Activated CD8-positive, alpha-beta memory T cell treated with anti-CD3 and anti-CD28 coated beads for 1 hour (primary cell): ENCODE measurements at places on chromosomes 12 and 14.

DNA sequence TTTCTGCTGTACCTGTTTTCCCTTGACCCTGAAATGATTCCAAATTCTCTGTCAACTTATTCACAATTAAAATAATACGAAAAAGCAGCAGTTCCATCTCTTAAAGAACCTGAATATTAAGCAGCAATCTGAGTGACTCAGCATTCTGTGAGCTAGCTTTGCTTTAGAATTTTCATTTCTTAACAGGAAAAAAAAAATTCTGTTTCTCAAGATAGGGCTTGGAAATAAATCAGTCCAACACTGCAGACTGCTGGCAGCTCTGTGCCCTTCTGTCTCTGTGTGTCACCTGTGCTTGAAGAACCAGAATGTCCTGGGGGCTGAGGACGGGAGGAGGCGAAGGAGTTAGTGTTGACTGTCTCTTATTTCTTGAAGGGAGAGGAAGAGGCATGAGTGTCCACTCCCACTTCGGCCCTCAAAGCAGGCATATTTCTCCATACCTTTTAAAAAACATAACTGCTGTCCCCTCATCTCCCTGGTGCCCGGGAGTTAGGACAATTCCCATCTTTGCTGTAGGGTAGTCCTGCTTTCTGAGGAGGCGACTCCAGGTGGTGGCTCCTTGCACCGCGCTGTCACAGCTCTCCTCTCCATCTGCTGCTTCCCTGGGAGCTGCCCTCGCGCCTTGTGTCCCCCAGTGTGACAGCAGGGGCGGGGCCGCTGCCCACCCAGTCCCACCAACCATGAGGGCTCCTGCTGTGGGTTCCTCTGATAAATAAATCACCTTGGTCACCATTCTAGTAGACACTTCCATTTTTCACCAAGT is 203.1 kb downstream of the CALM1 start:
- no peak for DNase-seq

- no peak for DNase-seq
These were observed 17.9 kb downstream of the SNAPC1 start for GRCh38 chr14:61780125-61780524.

DNA sequence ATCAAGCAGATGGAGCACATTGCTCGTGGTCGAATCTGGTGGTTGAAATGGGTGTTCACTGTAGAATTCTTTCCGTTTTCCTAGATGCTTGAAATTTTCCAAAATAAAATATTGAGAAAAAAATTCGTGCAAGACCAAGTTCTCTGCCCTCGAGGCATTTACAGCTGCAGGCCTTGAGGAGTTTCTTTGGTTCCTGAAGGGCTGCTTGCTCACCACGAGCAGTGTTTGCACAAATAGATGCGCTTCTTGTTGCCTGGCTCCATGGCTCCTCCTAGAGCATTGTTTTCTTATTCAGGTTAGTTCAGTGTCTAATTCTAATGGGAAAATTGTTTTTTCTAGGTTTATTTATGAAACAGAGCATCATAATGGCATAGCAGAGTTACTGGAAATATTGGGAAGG is 74.5 kb upstream of the DYNC1H1 start:
- DNase-seq, result no peak

- DNase-seq, result no peak
These were observed 18.3 kb downstream of the SLC17A8 start for GRCh38 chr12:100375038-100375735.

DNA sequence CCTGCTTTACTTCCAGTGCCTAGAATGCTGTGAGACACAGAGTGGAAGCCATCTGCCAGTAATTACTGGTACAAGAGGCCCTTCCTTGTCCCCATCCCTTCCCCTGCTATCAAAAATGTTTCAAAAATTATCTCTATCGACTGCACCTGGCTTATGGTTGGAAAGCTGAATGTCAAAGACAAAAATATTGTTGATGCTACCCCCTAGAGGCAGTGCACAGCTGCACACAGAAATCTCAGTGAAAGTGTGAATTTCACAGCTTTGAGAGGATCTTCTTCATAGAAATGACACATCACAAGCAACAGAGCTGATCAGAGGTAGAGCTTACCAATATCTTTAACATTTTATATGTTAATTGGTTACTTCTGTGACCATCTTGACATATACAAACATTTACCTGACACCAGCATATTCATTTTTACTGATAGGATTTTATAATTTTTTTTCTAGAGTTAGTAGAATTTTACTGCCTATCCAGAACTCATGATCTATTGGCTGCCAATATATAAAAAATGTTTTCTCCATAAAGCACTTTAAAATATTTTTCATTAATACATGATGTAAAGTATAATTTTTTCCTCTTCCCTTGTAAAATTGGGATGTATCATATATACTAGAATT is 138.0 kb downstream of the AACS start:
- no peak for DNase-seq

- DNase-seq, result no peak
These were observed 124.8 kb downstream of the ZFP36L1 start for GRCh38 chr14:68668028-68668427.

GRCh38 chr12:113232840-113233585 is 11.7 kb downstream of the TPCN1 start:
- DNase-seq, result peak; percentile 60

GRCh38 chr12:12943586-12944260 is 8.2 kb downstream of the GPRC5D start:
- DNase-seq, result no peak

DNA sequence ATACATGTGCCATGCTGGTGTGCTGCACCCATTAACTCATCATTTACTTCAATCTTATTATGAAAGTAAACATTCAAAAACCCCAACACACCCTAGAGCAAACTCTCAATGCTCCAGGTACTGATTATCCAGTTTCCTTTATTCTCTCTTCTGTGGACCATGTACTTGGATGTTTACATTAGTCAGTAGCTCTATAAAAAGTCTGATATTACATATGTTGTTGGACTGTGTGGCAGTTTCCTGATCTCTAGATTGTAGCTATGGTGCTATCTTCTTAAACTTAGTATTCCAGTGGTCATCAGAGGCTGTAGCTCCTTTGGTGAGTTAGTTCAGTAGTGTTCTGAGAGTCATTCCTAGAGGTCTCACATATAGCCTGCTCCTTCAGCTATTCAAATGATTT is 25.1 kb upstream of the ITGA5 start:
- no peak for DNase-seq

- DNase-seq, result peak; percentile 27
These were observed 521 bp downstream of the CDK2AP1 start for GRCh38 chr12:123271001-123271668.

DNA sequence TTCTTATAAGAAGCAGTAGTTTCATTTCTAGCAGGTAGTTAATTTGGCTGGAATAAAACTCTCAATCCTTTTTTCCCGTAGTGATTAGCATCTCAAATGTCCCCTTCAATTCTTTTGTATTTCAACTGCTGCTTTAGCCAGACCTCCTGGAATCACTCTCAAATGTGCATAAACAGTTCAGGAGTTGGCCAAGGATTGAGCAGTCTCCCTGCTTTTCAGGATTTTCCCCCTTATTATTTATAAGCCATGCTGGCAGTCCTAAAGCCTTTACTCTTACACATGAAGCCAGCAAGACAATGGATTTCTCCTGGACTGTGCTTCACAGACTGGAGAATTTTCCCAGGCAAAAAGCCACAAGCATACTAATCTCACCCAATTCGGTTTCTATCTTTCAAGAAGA is 950.1 kb downstream of the VRK1 start:
- no peak for DNase-seq

GRCh38 chr12:20403230-20403629 is 34.9 kb downstream of the PDE3A start:
- DNase-seq, result no peak

DNA sequence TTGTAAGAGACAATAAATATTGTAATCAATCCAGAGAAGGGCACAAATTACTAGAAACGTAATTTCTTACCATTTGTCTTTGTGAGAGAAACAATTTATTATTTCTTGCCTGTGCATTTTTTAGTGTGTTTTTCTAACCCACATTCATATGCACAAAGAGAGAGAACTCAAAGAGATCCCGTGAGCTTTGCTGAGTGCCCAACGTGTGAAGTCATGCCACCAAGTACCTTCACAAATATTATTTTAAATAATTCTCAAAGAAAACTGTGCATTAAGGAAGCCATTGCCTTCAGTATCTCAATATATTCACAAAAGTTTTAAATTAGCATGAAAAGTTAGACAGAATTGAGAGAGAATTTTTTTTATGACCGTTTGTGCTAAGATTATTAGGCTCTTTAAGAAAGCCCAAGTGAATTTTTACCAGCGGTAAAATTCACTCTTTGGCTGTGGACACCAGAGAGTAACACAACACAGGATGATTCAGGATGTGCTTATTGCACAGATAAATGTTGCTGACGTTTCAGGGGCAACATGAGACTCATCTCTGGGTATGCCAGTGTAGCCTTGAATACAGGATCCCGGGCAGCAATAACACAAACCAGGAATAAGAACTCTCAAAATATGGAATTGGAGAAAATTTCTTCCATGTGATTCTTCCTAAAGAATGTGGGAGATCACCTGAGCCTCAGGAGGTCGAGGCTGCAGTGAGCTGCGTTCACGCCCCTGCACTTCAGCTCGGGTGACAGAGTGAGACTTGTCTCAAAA is 2.9 kb downstream of the ARHGDIB start:
- DNase-seq, result no peak

- no peak for DNase-seq
These were observed 10.0 kb downstream of the DDX51 start for GRCh38 chr12:132133952-132134652.

DNA sequence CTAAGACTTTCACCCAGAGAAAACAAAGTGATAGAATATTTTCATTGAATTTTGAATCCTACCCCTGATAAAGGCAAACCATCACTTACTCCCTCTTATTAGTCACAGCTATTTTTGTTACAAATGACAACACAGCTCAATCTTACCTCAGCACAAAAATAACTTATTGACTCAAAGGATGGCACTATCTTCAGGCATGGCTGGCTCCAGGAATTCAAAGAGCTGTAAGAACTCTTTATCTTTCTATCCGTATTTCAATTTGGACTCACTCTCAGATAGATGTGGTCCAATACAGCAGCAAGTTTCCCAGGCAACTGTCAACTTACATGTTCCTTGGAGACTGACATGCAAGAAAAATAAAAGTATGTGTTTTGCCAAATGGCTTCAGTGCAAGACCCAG is 709.4 kb upstream of the MDGA2 start:
- no peak for DNase-seq

DNA sequence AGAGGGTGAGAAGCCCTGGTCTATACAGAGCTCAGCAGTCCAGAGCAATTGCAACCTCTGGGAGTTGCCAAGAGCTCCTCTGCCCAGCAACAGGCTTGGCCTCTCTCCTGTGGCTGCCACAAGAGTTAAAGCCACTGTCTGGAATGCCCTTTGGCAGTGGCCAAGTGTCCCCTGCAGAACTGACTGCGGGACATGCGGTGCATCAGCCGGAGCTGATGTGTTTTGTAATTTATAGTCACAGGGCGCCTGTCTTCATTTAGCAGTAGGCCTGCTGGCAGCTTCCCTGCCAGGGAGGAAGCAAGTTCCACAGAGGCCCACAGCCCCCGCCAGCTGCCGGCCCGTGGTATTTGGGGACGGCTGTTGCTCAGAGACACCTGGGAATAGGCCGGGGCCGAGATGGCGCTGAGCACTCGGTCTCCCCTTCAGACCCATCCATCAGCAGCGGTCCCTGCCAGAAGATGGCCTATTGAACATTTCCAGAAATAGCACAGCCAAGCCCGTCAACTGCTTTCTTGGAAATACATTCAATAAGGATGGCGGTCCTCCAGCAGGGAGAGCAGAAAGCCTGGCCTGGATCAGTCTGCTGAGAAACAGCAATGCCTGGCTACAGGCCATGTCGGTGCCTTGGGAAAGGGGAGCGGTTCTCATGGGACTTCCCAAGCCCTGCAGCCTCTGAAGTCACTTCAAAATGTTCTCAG is 217.4 kb downstream of the CRADD start:
- DNase-seq, result no peak

DNA sequence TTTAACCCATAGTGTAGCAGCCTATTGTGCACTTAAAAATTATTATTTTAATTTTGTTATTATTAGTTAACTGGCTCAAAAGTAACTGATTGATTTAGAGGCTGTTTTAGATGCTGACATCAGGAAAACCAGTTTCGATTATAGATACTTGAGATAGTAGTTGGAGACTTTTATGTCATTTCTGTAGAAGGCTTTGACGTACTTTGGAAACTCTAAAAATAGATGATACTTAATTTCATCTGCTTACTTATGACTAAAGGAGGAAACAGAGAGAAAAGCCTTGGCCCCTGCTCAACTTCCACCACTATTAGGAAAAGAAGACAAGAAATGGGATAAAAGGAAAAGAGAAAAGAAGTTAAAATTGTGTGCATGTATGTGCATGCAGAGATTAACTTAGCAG is 219.3 kb upstream of the HMGA2 start:
- no peak for DNase-seq

DNA sequence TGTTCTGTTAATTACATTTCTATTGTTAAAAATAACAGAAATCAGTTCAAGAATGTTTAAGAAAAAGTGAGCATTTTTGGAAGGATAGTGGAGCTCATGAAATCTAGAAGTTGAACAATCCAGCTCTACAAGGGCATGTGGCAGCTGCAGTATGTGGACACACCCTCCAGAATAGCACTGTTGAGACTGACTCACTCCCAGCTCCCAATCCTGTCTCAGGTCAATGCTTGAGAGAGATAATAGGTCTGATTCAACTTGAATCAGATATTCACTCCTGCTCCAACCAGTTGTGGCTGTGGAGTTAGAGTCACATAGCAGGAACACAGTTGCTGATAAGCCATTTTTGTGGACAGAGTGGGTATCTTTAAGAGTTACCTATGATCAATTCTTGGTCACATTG is 113.0 kb upstream of the NTF3 start:
- no peak for DNase-seq

DNA sequence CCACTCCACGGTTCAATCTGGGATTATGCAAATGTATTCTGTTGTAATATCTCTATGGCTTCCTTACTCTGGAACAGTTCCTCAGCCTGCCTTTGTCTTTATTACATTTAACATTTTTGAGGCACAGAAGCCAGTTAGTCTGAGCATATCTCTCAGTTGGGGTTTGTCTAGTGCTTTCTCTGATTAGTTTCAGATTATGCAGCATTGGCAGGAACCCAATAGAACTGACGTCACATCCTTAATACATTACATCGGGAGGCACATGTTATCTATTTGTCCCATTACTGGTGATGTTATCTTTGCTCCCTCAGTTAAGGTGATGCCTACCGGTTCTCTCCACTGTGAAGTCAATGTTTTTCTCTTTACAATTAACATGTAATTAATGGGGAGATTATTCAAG is 62.4 kb downstream of the PPM1A start:
- no peak for DNase-seq
